ENCODE measurements at places on chromosomes 11 and 22.

DNA sequence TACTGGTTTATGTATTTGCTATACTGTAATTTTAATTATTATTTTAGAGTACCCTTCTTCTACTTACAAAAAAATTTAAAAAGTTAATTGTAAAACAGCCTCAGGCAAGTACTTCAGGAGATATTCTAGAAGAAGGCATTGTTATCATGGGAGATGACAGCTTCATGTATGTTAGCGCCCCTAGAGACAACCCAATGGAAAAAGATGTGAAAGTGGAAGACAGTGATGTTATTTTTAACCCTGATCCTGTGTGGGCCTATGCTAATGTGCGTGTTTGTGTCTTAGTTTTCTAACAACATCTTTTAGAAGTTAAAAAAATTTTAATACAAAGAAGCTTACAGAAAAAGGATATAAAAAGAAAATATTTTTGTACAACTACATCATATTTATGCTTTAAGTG lies 205.0 kb downstream of the FAM76B start:
- DNase-seq = no peak

- DNase-seq = no peak
Measured at GRCh38 chr11:34899633-34900016, 16.6 kb downstream of the APIP start.

- DNase-seq = no peak
Measured at GRCh38 chr11:64848214-64848825, 3.9 kb upstream of the CDC42BPG start.

DNA sequence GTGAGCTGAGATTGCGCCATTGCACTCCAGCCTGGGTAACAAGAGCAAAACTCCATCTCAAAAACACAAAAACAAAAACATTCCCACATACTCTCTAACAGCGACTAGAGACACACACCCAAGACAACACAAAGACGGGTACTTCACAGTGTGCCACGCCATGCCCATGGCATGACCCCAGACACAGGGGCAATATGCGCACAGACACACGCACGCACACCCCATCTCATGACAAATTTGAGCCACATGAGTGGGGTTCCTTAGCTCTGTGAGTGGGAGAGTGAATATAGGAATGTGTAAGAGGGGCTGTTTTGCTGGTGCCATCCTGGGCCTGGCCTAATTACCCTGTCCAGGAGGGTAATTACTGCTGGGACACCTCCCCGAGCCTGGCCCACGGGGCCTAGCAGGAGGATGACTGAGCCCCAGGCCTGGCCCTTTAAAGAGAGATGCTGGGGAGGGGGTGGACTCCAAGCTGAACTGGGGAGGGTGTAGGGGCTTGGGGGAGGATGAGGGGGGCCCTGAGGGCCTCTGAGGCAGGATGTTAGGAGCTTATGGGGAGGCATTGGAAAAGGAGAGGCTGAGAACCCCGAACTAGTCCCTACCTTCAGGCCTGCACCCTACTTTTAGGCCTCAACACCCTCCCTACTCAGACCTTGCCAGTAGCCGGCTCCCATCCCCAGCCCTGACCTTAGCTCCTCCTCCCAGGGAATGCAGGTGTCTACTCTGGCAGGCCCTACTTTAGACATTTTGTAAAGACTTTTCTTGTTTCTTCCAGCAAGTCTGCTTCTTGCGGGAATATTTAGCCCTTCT lies 1.5 kb downstream of the LTBP3 start:
- no peak for DNase-seq

- DNase-seq = no peak
Measured at GRCh38 chr22:33544707-33545106, 375.6 kb downstream of the LARGE1 start.

- no peak for DNase-seq
Measured at GRCh38 chr11:12143461-12144258, 33.3 kb downstream of the MICAL2 start.

- DNase-seq = peak; percentile 56
Measured at GRCh38 chr11:57311109-57311936, 13.4 kb downstream of the TNKS1BP1 start.

Measured in stimulated activated CD4-positive, alpha-beta T cell treated with anti-CD3 and anti-CD28 coated beads, Interleukin-15, amount 100 ng/mL, for 48 hours (primary cell).